NCI-H1048 (cell line): ENCODE measurements at places on chromosomes 4 and X.

DNA sequence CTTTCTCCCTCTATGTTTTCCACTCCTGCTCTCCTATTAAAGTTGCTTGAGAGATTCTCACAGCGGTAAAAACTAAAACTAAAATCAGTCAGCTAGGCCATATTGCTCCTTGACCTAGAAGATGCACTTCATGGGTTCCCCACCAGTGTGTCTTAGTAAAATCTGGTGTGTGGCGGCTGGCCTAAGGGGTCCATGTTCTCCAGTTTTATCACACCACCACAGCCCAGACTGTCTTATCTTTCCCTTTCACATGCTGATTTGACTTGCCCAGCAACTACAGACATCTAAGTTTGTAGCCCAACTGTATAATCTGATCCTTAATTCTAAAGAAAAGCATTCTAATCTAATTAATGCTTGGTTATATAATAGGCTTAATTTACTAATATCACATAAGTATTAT, 68.0 kb downstream of the ATP8A1 start:
- no peak for DNase-seq

- DNase-seq, result no peak
Observed at GRCh38 chr4:52894443-52894842, 32.3 kb downstream of the RASL11B start.

DNA sequence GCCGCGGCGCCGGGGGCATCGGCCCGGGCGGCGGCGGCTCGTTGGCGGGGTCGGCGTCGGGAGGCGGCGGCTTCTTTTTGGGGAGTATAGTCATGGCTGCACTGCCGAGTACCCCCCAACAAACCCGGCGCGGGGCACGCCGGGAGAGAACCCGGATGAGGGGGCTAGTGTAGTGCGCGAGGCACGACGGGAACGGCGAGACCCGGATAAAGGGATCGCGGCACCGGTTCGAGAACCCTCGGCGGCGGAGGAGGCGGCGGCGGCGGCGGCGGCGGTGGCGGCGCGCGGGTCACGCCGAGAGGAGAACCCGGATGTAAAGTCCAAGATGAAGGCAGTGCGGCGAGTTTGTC, at the start of gene OTUD5:
TSS of gene OTUD5 (minus strand) at position 131 of the 350 bp plus-strand sequence. CDS start at position 94, 37 bp downstream.
- DNase-seq, result no peak

GRCh38 chrX:70219938-70220764, 14.3 kb upstream of the AWAT1 start:
- DNase-seq, result no peak

DNA sequence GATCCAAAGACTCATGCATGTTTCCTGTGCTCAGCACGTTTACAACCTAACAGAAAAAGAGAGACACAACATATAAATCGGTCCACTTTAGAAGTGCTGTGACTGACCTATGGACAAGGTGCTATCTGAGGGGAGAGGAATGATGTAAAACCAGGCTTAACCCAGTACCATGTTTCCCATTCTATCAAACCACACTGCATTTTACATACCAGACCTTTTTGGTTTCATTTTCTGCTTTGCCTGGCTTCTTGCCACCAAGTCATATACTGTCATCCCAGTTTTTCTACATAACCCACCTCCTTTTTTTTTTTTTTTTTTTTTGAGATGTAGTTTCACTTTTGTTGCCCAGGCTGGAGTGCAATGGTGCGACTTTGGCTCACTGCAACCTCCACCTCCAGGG, 82.2 kb downstream of the KLF8 start:
- no peak for DNase-seq

DNA sequence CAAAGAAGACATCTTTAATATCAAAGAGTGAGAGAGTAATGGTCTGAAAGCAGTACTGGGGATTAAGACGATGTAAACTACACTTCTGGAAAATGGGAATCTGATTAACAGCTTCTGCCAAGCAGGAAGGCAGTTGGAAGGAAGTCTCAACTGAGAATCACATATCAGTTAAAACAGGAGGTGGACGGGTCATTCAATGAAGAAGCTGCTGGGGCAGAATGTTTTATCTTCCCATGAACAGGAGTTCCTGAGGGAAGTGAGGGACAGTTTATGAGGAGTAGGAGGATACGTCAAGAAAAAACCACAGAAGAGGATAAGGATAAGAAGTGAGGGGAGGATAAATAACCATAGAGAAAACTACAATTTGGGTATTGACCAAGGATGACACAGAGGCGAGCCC, 38.7 kb upstream of the MAGEA10 start:
- DNase-seq, result no peak

DNA sequence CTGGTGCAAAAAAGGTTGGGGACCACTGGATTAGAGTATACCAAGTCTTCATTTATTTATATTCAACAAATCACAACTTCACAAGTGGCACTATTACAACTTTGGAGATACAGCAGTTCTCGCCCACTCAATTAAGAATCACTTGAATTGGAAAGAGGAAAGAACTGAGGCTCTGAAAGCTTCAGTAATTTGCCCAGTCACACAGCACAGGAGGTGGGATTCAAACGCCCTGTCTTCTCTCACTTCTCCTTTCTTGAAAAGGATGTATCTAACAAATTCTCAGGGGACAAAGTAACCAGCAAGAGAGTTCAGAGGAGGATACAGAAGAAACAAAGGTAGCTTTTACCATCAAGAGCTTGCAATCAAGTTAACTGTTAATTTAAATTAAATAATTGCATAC, 12.4 kb downstream of the SMIM14 start:
- DNase-seq, result no peak

- no peak for DNase-seq
Observed at GRCh38 chr4:151420250-151420807, 11.4 kb downstream of the FHIP1A start.

- DNase-seq, result peak; percentile 77
Observed at GRCh38 chrX:96721354-96721753, 36.7 kb downstream of the DIAPH2 start.

- no peak for DNase-seq
Observed at GRCh38 chr4:54574500-54574899, 83.3 kb upstream of the KIT start.

DNA sequence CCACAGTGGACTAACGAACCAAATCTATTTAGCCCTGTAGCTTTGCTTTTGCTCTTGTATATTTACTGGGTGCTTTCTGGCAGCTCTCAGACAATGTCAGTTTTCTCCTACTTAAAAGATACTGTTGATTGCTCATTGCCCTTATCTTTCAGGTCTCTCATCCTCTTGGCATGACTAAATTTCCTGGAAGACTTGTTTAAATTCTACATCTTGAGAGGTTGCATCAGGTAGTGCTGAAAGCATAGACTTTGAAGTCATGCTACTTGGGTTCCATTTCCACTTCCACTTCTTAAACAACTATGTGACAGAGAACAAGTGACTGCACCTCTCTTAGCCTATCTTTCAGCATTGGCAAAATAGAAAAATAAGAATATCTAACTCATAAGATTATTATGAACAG, 8.4 kb downstream of the TDO2 start:
- no peak for DNase-seq

DNA sequence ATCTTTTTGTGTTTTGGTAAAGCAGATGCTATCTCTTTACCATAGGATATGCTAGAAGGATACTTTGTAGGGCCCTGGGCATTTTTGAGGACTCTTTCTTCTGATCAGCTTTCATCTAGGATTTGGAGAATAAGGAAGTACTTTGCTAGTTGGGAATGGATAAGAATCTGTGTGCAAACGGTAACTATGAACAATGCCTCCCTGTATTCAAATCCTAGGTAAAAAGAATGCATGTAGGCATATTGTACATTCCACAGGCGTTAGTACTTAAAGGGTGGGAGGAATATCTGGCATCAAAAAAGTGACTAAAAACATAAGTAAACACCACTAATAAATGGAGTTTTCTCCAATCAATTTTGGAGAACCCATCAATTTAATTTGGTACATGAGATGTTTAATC, 59.7 kb downstream of the SH3BGRL start:
- no peak for DNase-seq

- no peak for DNase-seq
Observed at GRCh38 chr4:10984815-10985214, 300.2 kb upstream of the CLNK start.

DNA sequence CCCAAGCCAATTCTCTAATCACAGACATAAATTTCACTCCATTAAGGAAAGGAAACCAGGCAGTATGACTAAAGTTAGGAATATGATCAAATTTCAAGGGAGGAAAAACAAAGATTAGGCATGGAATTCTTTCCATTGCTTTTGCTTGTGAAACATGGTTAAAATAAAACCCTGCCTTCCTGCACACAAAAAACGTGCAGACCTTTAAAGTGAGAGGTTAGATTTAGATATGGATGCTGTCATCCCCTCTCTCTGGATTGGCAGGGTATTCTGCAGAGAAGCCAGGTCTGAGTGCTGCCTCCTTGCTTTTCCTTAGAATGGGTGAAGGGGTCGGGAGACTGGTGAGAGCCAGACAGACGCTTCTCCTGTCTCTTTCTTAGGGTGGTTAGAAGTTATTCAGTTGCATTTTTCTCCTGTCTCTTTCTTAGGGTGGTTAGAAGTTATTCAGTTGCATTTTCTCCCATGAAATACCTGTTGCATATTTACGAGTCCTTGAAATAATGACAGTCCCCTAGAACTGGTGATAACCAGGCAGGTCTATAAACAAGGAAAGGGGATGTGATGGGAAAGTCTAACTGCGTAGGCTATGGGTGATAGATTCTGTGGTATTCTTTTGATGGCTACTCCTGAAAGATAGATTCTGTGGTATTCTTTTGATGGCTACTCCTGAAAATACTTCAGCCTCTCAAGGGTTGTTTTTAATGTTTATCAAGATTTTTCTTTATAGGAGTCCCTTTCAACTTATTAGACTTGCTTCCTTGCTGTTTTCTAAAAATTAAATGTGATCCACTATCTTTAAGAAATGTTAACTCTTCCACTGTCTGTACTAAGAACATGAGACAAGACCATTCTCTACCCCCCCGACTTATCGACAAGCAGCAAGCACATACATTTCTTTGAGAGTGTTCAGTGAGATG, 163.6 kb downstream of the SPRY1 start:
- no peak for DNase-seq

GRCh38 chr4:185886832-185887524, 75.0 kb upstream of the SORBS2 start:
- no peak for DNase-seq

GRCh38 chrX:155027509-155028066, 944 bp downstream of the FUNDC2 start:
- DNase-seq, result no peak

DNA sequence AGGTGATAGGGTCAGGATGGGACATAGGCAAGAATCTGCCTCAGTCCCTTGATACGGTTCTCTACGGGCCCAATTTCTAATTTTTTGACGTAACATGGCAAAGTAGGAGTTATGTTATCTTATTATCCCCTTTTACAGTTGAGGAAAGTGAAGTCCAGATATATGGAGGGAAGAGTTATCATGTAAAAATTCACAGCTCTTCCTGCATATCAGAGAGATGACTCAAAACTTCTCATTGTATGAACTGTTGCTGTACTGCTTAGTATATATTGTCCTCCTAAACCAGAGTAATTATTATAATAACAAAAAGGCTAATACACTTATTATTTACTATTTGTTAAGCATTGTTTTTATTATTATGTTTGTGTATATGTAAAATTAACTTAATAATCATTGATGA, 260.5 kb upstream of the IGFBP7 start:
- DNase-seq, result no peak

DNA sequence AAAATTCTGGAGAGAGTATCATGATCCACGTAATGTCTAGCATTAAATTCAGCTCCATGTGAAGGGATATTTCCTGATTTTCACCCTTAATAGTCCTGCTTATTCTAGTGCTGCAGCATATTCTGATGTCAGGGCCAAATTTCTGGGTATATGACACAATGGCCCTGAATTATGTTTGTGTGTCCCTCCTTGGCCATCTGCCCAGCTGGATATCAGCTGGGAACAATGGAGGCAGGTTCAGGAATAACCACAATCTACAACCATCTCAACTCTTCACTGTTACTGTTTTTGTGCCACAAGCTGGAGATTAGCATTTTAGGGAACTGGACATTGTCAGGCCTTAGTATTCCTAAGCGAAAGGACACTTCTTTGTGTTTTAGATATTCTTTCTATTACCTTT, 3.5 kb downstream of the GLRB start:
- no peak for DNase-seq

DNA sequence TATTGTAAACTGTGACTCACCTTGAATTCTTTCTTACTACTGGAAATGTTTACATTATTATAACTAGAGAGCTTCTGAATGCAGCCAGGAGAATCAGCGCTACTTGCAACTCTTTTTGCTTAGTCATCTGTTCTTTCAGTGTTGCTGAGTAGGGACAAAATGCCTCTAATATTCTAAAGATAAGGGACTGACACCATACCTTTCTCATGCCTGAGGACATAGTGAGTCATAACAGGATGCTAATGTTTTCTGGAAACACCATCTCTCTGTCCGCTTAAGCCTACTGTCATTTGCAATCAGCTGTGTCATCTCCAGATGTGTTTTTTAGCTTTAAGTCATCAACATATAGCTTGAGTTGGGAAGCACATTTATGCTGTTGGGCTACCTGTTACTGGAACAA, 108.3 kb downstream of the QRFPR start:
- DNase-seq, result no peak

DNA sequence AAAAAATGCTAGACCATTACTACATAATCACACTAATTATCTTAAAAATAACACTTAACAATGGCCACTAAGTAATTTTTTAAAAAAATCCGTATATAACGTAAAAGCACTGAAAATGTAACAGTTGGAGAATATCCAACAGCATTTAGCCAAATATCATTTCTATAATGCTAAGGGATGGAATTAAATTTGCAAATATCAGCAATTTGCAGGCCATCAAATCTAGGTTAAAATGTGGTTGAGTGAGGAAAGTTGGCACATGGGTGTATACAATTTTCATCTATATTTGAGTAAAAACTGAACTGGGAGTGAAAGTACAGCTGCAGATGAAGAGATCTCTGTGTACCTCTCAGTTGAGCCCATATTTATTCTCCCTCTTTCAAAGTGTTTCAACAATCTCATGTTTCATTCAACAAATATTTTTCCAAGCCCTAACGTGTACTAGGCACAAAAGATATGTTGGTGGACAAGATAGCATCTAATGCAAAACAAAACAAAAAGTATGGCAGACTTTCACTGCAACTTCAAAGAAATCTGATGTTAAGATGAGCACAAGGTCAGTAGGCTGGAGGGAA, 63.0 kb downstream of the MBNL3 start:
- DNase-seq, result no peak

DNA sequence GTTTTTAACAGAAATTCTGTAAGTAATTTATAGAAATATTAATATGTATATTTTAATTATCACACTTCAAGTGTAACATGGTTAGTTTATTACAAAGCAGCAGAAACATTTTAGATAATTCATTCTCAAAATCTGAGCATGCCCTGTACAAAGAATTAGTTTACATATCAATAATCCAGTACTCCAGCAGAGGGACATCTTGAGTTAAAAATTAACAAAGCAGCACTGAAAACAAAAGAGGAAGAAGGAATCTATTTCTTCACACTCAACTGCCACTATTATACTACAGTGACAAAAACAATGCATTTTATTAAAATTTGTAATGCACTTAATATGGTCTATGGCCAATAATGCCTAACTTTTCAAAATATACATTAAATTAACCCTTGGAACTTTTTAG, 179.1 kb upstream of the KLHL4 start:
- no peak for DNase-seq

- no peak for DNase-seq
Observed at GRCh38 chr4:72663828-72664227, 94.8 kb upstream of the ADAMTS3 start.
